ENCODE measurements at places on chromosomes 4 and X.

- no peak for DNase-seq
These were observed 15.0 kb downstream of the SHISA3 start for GRCh38 chr4:42412251-42412650.

DNA sequence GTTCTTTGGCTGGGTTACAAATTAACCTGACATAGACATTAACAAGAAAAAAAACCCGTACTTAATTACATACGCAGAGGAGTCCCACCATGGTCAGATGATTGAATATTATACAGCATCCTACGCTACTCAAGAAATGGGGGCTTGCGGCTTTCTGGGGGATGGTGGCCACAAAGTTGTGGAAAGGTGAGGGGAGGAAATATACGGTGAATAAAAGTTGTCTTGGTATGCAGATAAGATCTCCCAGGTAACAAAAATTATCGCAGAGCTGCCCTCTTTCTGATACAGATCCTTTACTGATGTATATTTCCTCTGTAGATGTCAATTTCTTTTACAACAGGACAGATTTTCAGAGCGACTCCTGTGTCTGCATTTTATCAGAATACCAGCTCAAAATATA lies 890 bp downstream of the DCAF16 start:
- no peak for DNase-seq

DNA sequence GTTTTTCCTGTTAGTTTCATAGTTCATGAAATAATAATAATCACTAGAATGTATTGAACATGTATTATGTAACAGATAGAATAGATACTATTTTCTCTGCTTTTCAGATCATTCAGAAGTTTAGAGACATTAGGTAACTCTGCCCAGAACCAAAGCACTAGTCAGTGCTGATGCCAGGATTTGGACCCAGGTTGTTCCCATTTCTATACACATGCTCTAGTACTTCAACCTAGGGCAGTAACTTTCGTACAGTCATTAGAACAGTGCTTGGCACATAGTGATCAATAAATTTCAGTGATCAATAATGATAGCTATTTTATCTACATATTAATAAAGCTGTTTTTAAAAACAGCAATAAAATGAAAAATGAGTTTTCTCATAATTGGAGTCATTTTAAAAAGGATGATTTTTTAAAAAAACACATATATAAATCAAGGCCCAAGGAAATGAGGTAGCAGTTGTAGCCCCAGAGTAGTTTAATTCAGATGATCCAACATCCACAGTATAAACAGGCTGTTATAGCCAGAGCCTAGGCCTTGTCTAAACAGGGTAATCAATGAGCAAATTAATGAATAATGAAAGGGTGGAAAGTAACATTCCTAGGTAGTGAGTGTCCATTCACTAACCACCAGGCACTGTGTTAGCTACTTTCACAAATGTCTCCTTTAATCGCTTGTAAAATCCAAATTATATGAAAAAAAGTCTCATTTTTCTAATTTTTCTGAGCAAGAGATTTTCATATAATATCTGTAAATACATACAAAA lies 25.6 kb downstream of the TXK start:
- DNase-seq, result no peak

DNA sequence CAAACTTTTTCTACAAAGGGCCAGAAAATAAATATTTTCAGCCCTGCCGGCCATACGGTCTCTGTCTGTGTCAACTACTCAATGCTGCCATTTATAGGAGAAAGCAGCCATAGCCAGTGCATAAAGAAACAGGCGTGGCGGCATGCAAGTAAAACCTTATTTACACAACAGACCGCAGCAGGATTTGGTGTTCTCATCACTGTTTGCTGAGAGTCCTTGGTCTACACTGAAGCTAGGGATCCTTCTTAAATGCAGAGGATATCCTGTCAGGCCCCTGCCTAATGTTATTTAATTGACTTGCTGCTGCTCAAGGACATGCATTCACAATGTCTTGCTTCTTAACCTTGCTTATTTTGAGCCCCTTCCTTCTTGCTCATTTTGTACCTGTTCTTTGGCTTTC lies 54.7 kb downstream of the CPE start:
- DNase-seq, result no peak

DNA sequence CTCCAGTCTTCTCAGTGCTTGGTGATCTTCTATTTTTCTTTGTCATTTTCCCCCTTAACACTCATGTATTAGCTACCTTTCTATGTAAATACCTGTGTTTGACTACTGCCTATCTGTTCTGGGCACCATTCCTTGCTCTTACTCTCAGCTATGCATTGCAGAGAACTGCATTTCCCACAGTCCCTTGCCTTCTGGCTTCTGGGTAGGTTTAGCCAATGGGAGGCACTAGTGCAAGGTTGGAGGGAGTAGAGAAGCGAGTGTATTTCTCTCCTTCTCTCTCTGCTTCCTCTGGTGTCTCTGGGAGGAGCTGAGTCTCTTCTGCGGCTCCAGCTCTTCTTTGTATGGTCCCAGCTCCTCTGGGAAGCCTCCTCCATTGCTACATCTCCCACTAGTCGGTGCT lies 50.5 kb downstream of the CWH43 start:
- no peak for DNase-seq

- no peak for DNase-seq
These were observed 35.5 kb upstream of the PLS3 start for GRCh38 chrX:115525486-115525885.

GRCh38 chr4:114226968-114227760 lies 247.7 kb upstream of the ARSJ start:
- DNase-seq, result no peak

- DNase-seq, result no peak
These were observed 115.5 kb upstream of the STOX2 start for GRCh38 chr4:183789657-183790056.

- no peak for DNase-seq
These were observed 136.2 kb downstream of the BTC start for GRCh38 chr4:74658116-74658515.

- DNase-seq, result no peak
These were observed 15.5 kb upstream of the DCTD start for GRCh38 chr4:182932651-182933050.

- DNase-seq, result no peak
These were observed 43.5 kb downstream of the CLCN3 start for GRCh38 chr4:169663831-169664230.

- DNase-seq, result no peak
These were observed 20.7 kb downstream of the ADH7 start for GRCh38 chr4:99414401-99414800.

DNA sequence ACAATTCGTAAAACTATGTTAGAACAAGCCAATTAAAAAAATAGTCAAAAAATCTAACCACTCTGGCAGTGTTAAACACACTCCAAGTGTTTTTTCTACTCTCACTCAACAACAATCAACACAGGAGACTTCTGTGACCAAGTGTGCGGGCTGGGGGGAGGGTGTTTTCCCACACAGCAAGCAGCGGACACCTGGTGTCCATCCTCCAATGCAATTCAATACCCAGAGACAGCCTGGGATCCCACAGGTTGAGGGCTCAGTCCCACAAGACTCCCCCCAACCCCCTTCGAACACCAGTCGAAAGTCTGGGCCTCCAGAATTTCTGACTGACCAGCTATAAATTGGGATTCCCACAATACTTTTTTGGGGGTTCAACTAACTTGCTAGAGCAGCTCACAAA lies 8.3 kb upstream of the PIM2 start:
- no peak for DNase-seq

DNA sequence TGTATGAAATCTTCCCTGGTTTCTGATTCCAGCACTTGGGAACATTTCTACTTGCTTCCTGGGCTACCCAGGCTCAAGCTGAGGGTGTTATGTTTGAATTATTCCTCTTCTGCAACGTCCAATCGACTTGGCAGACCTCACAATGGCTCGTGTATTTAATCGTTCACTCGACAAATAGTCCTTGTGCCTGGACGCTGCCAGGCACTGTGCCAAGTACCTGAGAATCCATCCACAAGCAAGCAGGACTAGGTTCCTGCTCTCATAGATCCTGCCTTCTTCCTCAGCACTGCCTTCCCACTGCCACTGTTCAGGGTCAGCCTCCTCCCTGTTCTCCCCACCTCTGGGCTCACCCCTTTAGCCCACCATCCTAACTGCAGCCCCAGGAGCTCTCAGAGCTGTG lies 113.3 kb downstream of the EFNB1 start:
- no peak for DNase-seq

DNA sequence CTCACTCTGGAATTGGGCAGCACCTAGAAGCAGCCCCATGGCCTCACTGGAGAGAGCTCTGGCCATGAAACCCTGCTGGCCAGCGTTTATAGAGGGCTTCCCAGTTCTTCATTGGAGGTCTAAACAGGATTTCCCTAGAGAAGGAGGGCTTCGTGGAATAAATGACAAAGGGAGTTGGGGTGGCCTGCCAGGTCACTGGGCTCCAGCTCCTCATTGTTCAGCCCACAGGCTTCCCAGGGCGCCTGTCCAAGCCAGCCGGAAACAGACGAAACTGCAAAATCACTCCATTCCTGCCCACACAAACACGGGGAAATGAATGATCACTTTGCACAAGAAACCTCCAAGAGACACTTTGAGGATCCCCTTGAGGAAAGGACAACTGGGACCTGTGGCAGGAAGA lies 189.7 kb downstream of the TSPAN5 start:
- no peak for DNase-seq

GRCh38 chr4:13992975-13993520 lies 365.5 kb upstream of the BOD1L1 start:
- no peak for DNase-seq

GRCh38 chrX:13579661-13580060 lies 10.3 kb downstream of the EGFL6 start:
- DNase-seq, result no peak

- no peak for DNase-seq
These were observed 34.8 kb downstream of the PJA1 start for GRCh38 chrX:69130439-69130838.

DNA sequence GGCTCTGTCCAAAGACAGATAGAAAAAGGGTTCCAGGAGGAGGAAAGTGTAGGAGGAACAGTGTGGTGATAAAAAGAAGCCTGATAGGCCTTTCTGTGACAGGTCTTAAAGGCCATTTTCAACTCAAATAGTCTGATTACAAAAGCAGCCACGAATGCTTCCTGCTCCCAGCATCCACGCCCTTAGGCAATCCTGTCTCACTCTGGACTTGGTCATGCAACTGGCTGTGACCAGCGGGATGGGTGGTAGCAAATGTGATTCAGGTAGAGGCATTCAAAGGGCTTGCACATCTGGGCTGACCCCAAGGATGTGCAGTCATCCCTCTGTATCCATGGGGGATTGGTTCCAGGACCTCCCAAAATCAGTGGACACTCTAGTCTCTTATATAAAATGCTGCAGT lies 14.4 kb upstream of the SEPSECS start:
- no peak for DNase-seq

DNA sequence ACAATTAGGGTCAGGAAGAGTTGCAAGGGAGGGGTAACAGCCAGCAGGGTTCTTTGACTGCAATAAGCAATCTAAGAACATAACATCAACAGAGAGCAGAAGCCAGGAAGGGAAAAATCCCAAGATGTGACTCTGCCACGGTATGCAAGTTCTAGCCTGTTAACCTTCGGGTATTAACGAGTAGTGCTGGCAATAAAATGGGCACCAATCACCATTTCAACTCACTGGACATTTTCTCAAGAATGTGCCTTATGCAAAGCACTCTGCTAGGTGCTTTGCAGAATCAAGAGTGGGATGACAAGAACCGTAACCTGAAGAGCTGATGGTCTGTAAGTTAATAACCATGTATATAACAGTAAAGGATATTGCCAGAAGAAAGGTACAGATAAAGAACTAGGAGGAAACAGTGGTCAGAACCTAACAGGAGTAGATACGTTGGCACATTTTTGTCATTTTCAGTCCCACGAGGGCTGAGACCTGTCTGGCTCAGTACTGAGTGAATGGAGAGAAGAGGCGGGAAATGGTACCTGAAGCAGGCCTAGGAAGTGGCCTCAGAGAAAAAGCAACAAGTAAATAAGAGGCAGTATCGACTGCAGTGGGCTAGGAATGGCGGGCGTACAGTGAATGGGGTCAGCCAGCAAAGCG lies 2.7 kb downstream of the ELOVL6 start:
- DNase-seq, result no peak

DNA sequence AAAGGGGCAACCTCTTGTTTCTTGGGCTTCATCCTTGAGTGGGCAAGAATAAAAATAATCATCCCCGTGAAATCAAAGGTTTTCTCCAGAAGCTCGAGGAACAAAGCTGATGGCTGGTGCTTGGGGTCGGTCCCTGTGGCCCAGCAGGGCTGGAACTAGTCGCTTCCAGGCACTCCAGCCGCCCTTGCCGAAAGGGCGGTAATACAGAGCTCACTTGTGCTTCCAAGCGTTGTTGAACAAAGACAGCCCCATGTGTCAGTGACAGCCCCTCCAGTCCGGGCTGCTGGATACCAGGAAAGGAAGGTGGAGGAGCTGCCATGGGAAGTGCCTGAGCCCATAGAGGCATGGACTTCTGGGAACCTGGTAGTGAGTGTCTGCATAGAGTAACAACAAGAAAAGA lies 5.2 kb downstream of the HELT start:
- DNase-seq, result no peak

- DNase-seq, result no peak
These were observed 133.6 kb upstream of the CPEB2 start for GRCh38 chr4:14868426-14869395.

- no peak for DNase-seq
These were observed 2.9 kb downstream of the GRXCR1 start for GRCh38 chr4:42895452-42895851.

DNA sequence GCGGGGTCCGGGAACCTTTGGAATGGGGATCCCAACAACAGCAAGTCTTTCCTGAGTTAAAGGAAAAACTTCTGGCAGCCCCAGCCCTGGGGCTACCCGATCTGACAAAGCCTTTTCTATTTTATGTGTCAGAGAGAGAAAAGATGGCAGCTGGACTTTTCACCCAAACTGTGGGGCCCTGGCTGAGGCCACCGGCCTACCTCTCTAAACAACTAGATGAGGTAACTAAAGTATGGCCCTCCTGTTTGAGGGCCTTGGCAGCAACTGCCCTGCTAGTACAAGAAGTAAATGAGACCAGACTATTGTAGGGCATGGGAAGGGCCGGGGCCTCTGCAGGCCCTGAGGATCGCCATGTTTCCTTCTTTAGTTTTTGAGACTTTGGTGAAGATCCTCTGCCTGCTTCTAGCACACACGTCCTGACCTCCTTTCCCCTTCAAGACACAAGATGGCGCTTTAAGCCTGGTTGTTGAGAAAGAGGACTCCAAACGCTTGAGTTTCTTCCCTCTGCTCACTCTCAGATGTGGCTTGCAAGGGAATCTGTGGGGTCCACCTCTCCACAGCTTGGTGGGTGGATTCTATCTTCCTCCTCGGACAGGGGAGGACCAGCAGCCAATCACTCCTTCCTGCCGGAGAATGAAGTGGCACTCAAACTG lies 18.5 kb upstream of the DRD5 start:
- no peak for DNase-seq

DNA sequence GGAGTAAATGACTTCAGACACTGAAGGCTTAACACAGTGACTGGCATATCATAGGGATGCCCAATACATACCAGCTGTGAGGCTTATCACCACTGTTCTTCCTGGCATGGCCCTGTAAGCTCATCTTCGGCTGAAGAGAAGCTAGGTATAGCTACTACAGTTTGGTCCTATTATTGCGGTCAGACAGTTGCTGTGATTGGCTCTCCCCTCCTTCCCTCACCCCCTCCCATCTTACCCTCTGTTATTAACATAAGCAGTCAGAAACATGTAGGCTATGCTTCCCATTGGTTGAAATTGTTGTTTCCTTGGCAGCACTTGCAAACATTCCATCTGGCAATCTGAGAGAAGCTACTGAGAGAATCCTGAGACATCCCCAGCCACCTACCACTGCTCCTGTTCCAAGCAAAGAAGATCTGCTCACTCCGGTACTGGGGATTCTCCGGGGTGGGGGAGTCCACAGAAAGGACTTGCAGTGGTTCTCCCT lies at the start of gene AKAP14:
Gene AKAP14 (plus strand): TSS at position 51 of the 484 bp plus-strand sequence. CDS start 7,331 bp downstream, outside the sequence.
- no peak for DNase-seq
